Stimulated activated CD4-positive, alpha-beta T cell treated with anti-CD3 and anti-CD28 coated beads, Interleukin-2, amount 100 ng/mL, for 48 hours (primary cell): ENCODE measurements at places on chromosomes 13 and 19.

GRCh38 chr19:32387701-32388392 lies 17.7 kb upstream of the DPY19L3 start:
- DNase-seq, result no peak

- no peak for DNase-seq
Observed at GRCh38 chr19:23512151-23512925, 117.1 kb upstream of the ZNF91 start.

GRCh38 chr19:11657307-11657706 lies 60.0 kb downstream of the ZNF627 start:
- DNase-seq, result no peak

- DNase-seq, result no peak
Observed at GRCh38 chr13:47298506-47298905, 401.7 kb upstream of the HTR2A start.

- DNase-seq, result no peak
Observed at GRCh38 chr19:12837225-12837624, 1.1 kb upstream of the MAST1 start.

GRCh38 chr13:28412981-28413380 lies 81.9 kb downstream of the FLT1 start:
- no peak for DNase-seq

DNA sequence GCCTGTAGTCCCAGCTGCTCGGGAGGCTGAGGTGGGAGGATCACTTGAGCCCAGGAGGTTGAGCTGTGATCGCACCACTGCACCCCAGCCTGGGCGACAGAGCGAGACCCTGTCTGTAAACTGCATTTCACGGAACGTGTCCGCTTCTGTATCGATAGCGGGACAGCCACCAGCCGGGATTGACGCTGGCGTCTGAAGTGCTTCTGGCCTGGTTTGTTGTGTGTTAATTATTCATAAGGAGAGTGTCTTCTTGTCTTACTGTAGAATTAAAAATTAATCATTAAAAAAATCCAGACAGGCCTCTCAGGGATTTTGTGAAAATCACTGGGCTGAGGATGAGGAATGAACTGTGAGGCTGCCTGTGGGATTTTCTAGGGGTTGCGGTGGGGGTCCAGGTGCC lies 16.2 kb upstream of the MISP start:
- no peak for DNase-seq

GRCh38 chr19:3508771-3509535 lies 2.8 kb downstream of the FZR1 start:
- DNase-seq, result no peak

DNA sequence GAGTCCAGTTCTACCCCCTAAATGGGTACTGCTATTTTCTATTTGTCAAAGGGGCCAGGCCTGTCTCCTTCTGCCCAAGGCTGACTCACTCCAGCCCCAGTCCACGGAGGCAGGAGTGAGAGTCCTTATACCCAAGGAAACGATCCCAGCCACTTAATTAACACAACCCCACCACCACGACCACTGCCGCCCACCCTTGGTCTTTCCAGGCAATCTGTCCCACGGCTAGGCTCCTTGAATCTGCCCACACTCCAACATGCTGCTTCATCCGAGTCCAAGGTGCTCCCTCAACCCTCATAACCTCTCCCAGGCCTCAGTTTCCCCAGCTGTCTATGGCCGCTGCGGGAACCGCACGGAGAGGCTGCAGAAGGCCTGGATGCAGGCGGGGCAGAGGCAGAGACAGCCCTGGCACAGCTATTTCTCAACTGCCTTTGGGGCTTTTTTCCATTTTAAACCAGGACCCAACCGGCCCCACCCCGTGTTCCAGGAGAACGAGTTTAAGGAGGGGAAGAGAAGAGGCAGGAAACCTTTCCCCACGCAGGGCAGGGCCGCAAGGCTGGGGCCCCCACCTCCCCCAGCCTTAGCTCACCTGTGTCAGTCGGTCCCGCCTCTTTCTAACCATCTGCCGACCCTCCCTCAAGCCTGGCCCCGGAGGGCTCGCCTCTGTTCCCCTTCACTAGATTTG lies 746 bp downstream of the RAB3D start:
- no peak for DNase-seq

- DNase-seq, result no peak
Observed at GRCh38 chr19:40752257-40752781, 1.3 kb downstream of the SNRPA start.

GRCh38 chr19:48918801-48919247 lies 14.7 kb upstream of the DHDH start:
- DNase-seq, result no peak

- DNase-seq, result no peak
Observed at GRCh38 chr19:42017040-42017439, 23.0 kb upstream of the ATP1A3 start.

DNA sequence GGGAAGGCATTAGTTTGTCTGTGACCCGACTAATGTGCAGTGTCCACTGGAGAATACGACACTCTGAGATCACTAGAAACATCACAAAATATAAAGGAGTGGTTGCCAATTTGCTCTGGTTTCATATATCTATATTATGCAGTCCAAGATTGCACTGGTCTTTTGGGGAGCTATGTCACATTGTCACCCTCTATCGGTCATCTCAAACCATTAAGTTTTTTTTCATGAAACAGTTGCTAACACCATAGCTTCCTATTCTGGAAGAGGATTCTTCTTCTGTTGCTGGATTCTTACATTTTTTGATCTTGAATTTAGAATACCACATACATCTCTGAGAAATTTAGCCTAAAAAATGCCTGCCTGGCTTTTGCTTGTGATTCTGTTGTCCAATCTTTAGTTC lies 168.6 kb downstream of the LACC1 start:
- DNase-seq, result no peak

DNA sequence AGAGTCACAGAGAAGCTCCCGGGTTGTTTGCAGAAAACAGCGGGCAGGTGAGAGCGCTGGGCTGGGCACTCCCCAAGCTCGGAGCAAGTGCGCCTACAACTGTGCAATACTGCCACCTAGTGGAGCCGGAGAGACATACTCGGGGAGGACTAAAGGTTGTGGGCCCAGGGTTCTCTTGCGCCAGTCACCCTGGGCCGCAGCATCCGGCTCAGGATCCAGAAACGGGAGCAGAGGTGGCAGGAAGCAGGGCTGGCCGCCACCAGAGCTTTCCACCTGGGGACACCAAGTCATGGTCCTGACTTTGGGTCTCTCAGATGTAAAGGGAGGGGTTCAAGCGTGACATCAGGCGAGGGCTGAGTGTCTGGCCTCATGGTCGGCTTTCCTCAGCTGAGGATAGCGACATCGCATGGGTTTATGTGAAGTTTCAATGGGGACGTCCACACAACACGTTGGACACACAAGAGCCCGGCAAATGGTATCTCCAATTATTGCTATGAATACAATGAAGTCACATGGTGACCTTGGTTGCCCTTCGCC lies 11.2 kb upstream of the KLK4 start:
- DNase-seq, result peak; percentile 80

DNA sequence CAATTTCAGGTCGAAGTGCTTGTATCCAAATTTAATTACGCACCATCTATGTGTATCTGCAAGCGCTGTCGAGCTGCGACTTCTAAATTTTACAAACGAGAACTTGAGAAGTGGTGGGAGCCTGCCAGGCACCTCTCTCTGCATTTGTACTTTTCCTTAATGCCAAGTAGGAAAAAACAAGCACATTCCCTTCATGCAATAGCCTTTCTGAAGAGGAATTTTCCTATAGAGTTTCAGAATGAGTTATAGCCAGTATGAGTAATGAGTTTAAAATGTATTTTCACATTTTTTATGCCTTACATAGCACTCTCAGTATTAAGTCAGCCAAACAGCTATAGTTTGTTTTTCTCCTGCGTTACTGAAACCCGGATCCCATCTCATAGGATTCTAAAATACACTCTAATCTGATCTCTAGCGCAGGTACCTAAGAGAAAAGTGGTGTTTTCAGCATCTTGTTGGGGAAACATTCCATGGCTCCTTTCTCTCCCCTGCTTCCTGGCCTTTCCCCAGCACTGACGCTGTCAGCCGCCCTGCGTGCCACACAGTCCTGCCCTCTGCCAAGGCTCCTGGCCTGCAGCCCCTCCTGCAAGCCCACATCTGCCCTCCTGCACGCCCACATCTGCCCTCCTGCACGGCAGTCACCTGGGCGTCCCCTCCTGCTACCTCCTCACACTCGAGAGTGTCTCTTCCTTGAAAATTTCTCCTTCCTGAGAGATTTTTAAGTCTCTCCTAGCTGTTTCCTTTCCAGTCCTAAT lies 526.9 kb downstream of the MYO16 start:
- DNase-seq, result no peak

DNA sequence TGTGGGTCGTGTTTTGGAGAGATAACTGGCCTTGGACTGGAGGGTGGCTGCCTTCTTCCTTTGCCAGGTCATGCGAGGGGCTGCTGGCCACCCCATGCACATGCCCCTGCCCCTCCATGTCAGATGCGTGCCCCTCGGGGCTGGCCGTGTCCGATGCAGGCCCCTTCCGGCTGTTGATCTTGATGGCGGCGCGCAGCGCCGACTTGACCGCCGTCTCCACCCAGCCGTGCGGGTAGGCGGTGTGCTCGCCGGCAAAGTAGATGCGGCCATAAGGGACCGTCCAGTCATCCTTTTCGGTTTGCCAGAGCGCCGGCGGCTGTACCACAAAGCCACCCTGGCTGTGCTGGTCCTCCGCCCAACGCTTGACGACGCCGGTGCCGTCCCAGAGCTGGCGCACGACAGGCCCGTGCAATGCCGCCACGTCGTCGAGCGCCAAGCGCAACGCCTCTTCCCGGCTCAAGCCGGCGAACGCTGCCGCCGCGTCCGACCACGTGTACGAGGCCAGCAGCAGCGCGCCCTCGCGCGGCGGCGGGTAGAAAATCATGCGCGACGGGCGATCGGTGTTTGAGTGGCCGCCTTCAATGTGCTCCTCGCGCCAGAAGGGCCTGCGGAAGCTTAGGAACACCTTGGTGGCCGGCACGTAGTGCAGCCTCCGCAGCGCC lies 6.9 kb downstream of the IL4I1 start:
- peak; percentile 69 for DNase-seq

- no peak for DNase-seq
Observed at GRCh38 chr19:49767381-49767780, 580 bp downstream of the AP2A1 start.

DNA sequence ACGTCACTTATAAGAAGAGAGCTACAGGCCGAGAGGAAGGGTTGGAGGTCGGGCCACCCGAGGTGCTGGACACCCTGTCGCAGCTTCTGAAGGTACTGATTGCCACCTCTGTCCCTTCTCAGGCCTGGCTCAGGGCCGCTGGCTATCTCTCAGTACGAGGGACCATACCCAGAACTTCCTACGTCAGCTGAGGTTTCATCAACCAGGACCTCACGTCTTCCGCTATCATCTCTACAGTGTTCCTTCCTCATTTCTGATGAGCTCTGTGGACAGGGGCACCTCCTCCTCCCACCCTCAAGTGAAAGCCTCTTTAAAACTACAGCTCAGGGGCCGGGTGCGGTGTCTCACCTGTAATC lies 58.2 kb upstream of the USE1 start:
- DNase-seq, result no peak

GRCh38 chr13:23824371-23824770 lies 64.8 kb downstream of the MIPEP start:
- DNase-seq, result no peak

- DNase-seq, result no peak
Observed at GRCh38 chr19:2629491-2630351, 72.8 kb downstream of the GNG7 start.
